Inflammatory macrophage treated with lipopolysaccharide for 4 hours (primary cell): ENCODE measurements at places on chromosomes 6 and 20.
A peak's percentile ranks its signal among the peaks of the same experiment; 100 is the strongest.

- DNase-seq, result peak; percentile 71
Measured at GRCh38 chr6:90375681-90376439, 79.2 kb upstream of the BACH2 start.

GRCh38 chr6:105739764-105740163, 336.9 kb upstream of the PREP start:
- no peak for DNase-seq

- no peak for DNase-seq
Measured at GRCh38 chr6:1395506-1395905, 6.1 kb downstream of the FOXF2 start.

GRCh38 chr20:32314768-32315167, 37.3 kb downstream of the KIF3B start:
- no peak for DNase-seq

GRCh38 chr6:13466304-13467215, 20.8 kb downstream of the GFOD1 start:
- peak; percentile 73 for DNase-seq

- no peak for DNase-seq
Measured at GRCh38 chr20:47676912-47677634, 108.2 kb downstream of the SULF2 start.

DNA sequence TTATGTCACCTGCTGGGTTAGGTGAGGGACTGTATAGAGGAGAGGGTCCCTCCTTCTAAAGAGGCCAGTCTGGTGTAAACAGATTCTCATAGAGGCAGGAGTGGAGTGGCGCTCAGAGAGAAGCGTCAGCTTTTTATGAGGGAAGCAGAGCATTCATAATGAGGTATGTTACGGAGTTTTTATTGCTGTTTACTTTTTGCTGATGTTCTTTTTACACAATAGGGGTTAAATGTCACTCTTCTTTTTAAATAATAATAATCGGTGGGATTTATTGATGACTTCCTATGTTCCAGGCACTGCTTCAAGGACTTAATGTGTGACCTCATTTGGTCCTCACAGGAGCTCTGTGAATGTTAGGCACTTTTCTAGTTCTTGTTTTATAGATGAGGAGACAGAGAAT, 79.9 kb downstream of the L3MBTL3 start:
- no peak for DNase-seq

GRCh38 chr6:78864957-78865356, 2.4 kb upstream of the IRAK1BP1 start:
- no peak for DNase-seq

DNA sequence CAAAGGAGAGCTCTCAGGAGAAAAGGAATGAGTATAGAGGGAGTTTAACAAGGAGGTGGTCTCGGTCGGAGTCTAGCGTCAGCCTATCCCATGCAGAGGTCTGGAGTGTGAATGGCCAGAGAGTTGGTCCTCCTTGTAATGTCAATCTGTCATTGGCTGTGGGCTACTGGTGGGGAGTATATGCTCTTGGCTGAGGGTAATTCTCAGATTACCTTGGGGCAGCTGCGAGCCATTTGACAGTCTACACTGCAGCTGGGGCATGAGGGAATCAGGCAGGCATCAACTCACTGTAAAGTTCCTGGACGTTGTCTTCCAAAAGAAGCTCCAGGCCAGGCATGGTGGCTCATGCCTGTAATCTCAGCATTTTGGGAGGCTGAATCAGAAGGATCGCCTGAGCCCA, 48.1 kb downstream of the EBF4 start:
- DNase-seq, result no peak

DNA sequence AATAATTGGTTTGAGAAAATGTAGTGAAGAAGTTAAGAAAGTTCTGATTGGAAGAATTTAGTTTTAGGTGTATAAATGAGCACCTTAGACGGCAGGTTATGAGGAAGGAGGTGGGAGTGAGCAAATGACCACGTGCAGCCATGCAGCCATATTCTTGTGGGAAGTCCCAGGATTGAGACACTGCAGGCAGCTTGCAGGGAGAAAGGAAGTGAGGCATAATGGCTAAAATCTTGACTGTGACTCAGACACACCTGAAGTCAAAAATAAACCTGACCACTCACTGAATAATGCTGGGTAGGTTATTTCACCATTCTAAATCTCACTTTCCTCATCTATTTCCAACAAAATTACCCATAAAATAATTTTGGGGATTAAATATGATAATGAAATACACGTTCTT, 16.6 kb downstream of the DSE start:
- peak; percentile 94 for DNase-seq

GRCh38 chr20:56453352-56453751, 15.1 kb upstream of the RTF2 start:
- peak; percentile 62 for DNase-seq

DNA sequence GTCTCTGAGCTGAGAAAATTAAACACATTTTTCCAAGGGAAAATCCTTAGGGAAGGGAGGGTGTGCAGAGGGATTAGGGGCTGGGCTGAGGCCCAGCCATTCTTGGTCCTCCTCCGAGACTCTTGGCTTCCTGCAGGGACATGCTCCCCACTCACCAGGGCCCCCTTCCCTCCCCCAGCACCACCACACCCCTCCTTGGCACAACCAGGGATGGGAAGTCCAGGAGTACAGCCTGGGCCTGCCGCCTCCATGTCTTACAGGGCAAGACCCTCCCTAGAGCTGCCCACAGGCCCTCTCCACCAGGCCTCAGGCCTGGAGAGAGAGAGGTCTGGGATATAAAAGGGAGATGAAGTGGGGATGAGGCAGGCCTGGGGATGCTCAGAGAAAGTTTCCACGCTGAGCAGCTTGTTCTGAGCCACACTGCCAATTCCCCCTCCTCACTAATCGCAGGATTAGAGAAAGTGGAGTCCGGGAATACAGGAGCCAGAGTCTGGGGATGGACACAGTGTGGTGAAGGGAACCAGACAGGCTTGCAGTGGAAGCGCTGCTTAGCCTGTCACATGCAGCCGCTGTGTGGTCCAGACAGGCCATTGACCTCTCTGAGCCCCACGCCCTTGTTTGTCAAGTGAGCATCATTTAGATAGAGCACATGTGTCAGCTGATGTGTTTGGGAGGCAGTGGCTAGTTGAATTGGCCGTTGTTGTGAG, 105.5 kb downstream of the MRPL14 start:
- no peak for DNase-seq
